ENCODE measurements at places on chromosomes 12 and 14.

GRCh38 chr12:92992041-92992440 is 62.9 kb upstream of the EEA1 start:
- DNase-seq = no peak

- no peak for DNase-seq
Measured at GRCh38 chr14:103946975-103947374, 4.6 kb upstream of the RD3L start.

- DNase-seq = no peak
Measured at GRCh38 chr14:64857979-64858744, 21.5 kb downstream of the SPTB start.

- DNase-seq = no peak
Measured at GRCh38 chr14:60622917-60623257, 26.4 kb downstream of the SIX1 start.

DNA sequence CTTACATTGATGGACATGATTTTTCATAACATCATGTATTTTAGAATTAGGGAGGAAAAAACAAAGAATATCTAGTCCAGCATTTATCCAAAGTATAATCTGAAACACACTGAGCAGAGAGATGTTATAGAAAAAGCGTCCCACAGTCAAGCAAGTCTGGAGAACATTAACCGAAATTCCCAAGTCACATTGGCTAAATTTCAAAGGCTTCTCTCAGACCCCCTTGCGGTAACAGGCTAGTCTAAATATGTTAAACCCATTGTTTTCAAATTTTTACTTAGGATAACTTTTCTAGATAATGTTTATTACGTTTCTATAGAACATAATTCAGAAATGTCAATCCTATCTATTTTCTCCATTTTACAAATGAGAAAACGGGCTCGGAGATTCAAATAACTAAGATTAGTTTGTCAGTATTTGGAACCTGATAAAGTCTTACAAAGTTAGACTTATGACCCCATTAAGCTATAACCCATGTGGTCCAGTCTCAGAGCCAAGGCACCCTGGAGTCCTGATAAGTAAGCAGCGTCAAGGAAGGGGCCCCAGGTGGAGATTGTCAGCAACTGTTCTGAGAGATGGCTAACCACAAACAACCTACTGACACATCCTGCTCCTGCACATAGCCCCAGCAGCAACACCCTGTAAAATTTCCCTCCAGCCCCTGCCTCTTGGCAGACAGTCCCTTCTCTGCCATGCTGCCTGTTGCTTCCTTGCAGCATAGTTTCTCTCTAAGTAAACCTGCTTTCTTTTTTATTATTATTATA is 220.6 kb upstream of the TMEM260 start:
- DNase-seq = no peak

DNA sequence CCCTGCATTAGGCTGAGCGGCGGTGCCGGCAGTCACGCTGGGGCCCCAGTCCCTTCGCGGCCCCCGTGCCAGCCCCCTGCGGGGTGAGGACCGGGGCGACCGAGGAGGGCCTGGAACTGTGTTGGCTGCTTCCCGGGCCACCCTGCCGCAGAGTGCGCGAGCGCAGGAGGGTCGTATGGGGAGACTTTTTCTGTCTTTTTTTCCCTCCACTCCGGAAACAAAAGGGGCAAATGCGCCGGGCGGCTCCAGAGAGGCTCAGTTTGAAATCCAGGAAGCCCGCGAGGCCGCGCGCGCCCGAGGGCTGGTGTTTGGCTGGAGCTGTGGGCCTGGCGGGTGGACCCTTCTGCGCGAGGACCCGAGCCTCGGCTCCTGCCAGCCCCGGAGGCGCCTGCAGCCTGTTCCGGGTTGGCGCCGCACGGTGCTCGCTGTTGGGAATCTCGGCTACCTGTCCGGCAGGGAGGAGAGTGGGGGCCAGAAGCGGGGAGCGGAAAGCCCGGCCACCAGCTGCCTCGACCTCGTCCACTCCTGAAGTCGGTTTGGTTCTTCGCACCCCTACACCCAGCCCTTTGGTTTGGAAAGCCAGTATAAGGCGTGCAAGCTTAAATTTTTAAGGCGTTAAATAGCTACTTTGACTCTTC is 638 bp downstream of the PLEKHG3 start:
- peak; percentile 13 for DNase-seq

DNA sequence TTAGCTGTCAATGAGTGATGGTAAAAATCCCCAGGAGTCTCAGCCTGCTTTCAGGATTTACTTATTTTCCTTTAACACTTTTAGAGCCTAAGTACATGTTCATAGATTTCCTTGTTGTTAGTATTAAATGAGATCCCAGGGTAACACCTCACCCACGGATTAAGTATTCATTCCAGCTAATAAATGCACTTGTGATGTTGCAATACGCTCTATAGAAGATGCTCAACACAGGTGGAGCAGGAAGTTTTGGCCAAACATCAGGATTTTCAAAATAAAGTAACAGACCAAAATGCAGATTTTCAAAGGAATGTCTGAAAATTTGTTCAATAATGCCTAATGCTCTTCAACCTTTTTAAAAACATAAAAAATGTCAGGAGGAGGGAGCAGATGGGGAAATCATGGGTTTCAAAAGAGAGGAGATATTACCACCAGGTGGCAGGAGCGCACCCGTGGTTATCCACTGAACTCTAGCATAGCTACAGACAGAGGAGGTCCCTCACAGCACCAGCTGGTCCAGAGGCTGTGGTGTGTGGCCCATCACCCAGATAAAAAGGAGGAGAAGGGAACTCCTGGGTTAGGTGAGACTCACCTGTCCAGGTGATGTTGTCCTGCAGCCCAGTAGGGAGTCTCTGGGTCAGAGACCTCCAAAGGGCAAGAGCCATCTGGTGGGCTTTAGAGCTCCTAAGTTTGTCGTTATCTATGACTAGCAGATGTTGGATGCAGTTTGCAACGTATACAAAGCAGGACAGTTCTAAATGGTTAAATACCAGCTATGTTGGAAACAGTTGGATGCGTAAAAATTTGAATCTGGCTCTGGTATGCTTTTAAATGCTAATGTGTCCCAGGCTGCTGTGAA is 1158.4 kb upstream of the TMEM132C start:
- DNase-seq = peak; percentile 27

DNA sequence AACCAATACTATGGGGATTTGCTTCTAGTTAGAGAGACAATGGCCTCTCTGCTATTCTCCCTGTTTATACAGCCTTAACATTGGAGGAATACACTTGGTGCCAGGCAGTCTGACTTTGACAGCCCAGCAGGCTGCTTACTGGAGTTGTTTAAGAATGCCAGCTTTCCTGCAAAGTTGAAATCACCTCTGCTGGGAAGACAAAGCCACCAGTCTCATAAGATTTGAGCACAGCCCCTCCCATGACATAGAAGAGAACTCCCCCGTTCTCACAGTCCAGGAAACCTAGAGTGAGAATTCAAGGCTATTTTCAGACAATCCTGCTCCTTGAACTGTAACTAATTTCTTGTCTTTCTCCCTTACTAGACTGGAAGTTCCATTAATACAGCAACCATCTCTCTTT is 21.1 kb upstream of the CATSPERB start:
- no peak for DNase-seq

DNA sequence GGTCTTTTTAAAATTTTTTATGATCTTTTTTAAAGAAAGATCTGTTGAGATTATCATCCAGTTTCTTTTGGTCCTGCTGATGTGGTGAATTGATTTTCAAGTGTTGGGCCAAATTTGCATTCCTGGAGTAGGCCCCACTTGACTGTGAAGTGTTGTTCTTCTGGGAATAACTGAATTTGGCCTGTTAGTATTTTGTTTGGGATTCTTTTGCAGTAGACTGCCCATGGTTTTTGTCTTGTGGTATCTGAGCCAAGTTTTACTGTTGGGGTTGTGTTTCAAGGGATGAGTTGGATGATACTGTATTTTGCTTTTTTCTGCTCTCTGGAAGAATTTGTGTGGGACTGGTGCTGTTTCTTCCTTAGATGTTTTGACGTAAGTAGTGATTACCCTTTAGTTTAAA is 4.0 kb upstream of the SYCP3 start:
- DNase-seq = no peak

DNA sequence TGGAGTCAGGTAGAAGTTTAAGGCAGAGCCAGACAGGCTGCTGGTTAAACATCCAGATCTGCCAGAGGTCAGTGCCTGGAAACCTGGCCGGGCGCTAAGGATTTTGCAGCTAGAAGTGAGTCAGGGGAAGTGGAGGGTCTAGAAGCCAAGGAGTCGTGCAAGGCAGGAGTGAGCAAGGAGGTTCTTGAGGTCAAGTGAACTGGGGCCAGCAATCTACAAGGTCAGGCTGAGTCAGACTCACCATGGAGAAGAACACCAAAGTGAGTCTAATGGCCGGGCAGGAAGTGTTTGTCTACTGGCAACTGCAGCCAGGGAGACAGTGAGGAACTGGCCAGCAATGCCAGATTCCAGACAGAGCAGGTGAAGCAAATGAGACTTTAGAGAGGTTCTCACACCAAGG is 628.2 kb downstream of the ETNK1 start:
- DNase-seq = no peak

- DNase-seq = peak; percentile 2
Measured at GRCh38 chr14:96204151-96205058, at the start of gene BDKRB2. Gene BDKRB2 (plus strand): TSS chr14:96204839. CDS start chr14:96237108, 32,269 bp downstream.

DNA sequence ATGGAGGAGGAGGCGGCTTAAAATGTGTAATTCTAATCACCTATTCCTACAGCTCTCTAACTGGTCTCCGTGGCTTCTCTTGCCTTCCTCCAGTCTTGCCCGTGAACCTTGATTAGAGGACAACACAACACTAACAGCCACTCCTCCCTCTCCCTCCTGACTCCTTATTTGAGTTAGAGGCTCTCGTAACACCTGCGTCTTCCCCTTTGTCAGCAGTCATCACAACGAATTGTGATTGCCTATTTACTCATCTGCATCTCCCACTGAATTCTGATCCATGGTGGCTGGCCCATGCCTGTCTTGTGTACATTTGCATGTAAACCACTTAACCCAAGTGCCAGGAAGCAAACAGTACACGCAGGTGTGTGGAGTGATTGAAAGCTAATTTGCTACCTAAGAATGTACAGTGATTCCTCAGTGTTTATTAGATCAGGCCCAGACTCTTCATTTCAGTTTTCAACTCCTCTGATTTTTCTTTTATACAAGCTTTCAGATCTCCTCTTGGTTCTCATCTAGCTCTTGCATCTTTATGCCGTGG is 154.5 kb downstream of the MON2 start:
- no peak for DNase-seq

DNA sequence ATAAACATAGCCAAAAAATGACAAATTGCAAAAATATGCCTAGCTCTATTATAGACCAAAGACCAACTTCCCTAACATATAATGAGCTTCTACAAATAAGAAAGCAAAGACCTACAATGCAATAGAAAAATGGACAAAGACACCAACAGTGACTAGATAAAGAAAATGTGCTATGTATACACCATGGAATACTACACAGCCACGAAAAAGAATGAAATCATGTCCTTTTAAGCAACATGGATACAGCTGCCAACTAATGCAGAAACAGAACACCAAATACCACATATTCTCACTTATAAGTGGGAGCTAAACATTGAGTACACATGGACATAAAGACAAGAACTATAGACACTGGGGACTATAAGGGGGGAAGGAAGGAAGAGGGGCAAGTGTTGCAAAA is 10.9 kb upstream of the PCNX1 start:
- DNase-seq = no peak

- DNase-seq = no peak
Measured at GRCh38 chr12:1566449-1567135, 27.8 kb downstream of the FBXL14 start.

All from stimulated activated CD4-positive, alpha-beta T cell treated with anti-CD3 and anti-CD28 coated beads, Interleukin-12 subunit alpha, Interleukin-12 subunit beta, amount 100 ng/mL, for 4 hours (primary cell).